Activated CD4-positive, alpha-beta T cell treated with anti-CD3 and anti-CD28 coated beads, Interleukin-2, Interleukin-6, amounts not matched to agents 100 ng/mL and 50 ng/mL, durations not matched to agents 16 hours and 8 hours (primary cell): ENCODE measurements at places on chromosomes 5 and 9.
A peak's percentile ranks its signal among the peaks of the same experiment; 100 is the strongest.

- DNase-seq, result no peak
Measured at GRCh38 chr5:1210832-1211251, 9.4 kb downstream of the SLC6A19 start.

DNA sequence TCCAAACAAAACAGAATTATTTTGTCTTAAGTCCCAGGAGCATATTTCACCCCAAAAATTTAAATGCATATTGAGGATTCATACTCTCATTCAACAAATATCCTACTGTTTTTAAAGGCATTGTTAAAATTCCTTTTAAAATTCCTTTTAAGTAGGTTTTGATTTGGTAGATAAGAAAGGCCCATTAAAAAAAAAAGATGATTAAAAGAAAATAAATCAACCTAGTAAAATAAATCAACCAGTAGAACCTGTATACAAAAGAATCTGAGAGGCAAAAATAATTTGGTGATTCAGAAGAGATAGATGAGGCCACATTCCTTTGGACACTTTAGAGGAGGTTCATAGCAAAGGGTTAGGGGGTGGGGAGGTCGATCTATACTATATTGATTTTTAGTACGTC lies 585.3 kb upstream of the TLE4 start:
- DNase-seq, result no peak

DNA sequence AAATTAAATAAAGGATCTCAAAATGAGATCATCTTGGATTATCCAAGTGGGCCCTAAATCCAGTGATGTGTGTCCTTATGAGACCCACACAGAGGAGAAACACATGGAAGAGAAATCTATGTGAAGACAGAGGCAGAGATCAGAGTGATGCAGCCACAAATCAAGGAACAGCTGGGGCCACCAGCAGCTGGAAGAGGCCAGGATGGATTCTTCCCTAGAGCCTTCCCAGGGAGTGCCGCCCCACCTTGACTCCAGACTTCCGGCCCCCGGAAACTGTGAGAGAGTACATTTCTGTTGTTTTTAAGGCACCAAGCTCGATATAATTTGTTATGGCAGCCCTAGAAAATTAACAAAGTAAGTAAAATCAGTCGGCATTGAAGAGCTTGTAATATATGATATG lies 286.9 kb downstream of the FBXL7 start:
- DNase-seq, result no peak

DNA sequence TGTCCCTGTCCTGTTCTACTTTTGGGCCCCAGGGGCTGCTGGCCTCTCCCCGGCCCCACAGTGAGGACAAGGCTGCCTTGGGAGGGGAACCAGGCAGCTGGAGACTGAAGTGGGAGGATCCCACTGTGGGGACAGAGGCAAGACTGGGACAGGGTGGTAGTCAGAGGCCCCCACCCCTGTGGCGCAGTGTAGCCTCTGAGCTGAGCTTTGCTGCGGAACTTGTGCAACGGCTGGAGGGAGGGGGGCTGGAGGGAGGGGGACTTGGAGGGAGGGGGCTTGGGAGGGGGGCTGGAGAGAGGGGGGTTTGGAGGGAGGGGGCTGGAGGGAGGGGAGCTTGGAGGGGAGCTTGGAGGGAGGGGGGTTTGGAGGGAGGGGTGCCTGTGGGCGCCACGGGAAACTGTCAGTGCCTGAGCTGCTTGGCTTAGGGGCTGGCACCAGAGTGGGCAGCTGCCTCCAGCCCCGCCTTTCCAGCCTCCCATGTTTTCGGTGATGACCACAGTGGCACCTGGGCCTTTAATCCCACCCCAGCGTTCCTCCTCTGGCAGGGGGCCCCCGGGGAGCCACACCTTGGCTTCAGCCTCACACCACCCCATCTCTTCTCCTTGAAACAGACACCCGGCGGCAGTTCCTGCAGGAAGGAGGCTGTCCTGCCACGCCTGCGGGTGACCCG lies 2.3 kb upstream of the FUT7 start:
- no peak for DNase-seq

DNA sequence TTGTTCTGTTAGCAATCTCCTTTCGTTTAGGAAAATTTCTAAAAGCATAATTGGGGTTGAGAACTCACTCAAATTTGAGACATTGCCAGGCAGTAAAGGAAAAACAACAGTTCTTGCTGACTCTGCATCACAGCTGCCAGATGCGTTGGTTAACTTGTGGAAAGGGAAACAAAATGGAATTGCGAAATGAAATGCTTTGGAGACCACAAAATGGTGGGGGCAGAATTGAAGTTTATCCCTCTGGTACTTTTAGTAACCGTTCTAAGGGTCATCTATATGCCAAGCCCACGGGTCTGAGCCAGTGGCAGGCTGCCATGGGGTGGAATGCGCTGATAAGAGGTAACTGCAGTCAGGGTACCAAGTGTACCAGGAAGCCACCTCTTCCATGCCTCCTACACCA lies 28.6 kb upstream of the SELENOP start:
- no peak for DNase-seq

DNA sequence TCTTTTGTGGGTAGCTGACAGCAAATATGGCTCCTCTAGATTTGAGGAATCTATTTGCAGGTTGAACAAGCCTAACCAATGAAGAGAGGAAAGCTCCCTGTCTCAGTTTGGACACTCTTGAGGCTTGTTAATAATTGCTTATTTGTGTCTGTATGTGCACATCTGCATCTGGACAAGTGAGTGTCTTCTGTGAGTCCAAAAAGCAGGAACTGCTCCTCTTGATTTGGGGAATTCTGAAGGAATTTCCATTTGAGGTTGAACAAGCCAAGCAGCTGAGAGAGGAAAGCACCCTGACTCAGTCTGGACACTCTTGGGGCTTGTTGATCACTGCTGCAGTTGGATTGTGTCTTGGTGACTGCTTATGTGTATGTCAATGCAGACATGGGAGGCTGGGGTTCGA lies 211.6 kb downstream of the DTWD2 start:
- no peak for DNase-seq

- DNase-seq, result no peak
Measured at GRCh38 chr5:41794471-41794870, 75.8 kb downstream of the OXCT1 start.

- no peak for DNase-seq
Measured at GRCh38 chr5:113552137-113552536, 38.6 kb downstream of the YTHDC2 start.

DNA sequence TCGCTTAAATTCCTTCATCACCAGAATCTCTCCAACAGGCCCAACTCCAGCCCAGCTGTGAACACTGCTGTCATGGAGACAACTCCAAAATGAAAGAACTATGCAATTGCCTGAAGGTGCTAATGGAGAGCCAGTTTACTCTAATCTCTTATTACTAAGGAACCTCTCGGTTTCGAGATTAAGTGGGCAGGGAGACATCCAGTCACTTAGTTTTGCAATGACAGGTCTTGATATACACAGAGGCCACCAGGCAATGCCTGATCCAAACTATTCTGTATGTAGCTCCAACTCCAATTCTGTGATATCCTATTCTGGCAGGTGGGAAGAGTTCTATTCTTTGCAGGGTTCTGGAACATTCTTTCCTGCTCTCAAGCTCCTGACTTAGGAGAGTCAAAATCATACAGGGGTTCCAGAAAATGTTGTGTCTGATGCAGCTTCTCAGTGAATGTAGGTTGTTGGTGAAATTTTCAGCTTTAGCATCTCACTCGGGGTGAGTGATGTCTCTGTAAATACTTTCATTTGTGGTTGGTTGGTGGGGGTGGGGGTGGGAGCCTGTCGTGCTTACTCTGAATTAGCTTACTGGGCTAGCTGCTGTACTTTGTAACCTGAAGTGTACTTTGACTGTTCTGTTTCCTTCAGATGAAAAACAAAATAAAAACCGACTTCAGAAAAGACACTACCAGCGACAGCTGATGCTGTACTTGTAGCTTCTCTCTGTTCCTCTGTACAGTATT lies 170.9 kb downstream of the PALM2AKAP2 start:
- peak; percentile 84 for DNase-seq

- DNase-seq, result no peak
Measured at GRCh38 chr9:92829420-92829819, 48.4 kb downstream of the ZNF484 start.
